ENCODE measurements at places on chromosomes 1 and 21.

- peak; percentile 52 for DNase-seq
These were observed 22.0 kb upstream of the BOLA1 start for GRCh38 chr1:149877211-149877946.

DNA sequence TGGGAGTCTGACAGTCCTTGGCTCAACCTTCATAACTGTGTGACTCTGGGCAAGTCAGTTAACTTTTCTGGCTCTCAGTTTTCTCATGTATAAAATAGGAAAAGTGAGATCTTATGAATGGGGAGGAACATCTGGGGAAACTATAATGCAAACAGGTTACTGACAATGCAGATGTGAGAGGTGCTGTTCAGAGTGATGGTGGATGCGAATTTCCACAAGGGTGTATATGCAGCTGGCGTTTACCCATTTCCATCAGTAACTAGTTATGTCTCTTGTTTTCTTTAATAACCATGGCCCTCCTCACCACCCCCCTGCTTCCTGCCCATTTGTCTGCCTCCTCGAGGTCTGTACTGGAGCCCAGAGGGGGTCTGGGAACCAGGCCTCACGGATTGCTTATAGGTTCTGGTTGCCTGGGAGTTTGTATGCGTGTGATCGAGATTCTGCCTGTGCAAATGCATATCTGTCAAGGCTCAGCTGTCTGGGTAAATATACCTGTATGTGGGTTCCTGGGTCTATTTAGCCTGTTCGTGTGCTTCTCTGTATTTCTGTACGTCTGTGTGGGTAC, 44.4 kb downstream of the AHDC1 start:
- no peak for DNase-seq

DNA sequence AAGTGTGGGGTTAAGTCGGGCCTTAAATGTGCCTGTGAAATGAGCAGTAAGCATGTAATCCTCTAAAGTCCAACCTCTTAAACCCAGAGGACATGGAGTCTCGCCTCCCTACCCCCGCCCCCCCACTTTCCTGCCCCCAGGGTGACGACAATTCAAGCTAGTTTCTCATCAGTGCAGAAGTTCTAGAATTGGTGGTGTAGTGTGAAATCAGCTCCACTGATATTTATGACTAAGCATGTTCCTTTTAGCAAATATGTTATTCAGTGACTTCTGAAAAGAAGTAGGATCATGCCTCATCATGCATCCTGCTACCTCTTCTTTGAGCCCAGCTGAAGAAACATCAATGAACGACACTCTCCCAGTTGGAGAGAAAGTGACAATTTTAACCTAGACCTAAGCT, 2.6 kb upstream of the ABCB10 start:
- DNase-seq = no peak

GRCh38 chr1:156804572-156805243, 11.9 kb downstream of the SH2D2A start:
- DNase-seq = no peak

- no peak for DNase-seq
These were observed 21.0 kb downstream of the HMGN2 start for GRCh38 chr1:26493267-26493666.

- DNase-seq = no peak
These were observed 15.3 kb upstream of the MYOM3 start for GRCh38 chr1:24127134-24127800.

GRCh38 chr1:19814681-19815503, at the start of gene RNF186:
RNF186 (minus strand) TSS chr1:19815283; CDS start chr1:19815101, 182 bp downstream.
- DNase-seq = no peak

GRCh38 chr1:31727195-31727594, 23.4 kb upstream of the COL16A1 start:
- no peak for DNase-seq
